Activated CD4-positive, alpha-beta T cell treated with anti-CD3 and anti-CD28 coated beads, Interleukin-2, amount 50 U/mL, for 24 hours (primary cell): ENCODE measurements at places on chromosomes 13 and 19.

GRCh38 chr19:810883-811489, 10.8 kb downstream of the PLPPR3 start:
- no peak for DNase-seq

DNA sequence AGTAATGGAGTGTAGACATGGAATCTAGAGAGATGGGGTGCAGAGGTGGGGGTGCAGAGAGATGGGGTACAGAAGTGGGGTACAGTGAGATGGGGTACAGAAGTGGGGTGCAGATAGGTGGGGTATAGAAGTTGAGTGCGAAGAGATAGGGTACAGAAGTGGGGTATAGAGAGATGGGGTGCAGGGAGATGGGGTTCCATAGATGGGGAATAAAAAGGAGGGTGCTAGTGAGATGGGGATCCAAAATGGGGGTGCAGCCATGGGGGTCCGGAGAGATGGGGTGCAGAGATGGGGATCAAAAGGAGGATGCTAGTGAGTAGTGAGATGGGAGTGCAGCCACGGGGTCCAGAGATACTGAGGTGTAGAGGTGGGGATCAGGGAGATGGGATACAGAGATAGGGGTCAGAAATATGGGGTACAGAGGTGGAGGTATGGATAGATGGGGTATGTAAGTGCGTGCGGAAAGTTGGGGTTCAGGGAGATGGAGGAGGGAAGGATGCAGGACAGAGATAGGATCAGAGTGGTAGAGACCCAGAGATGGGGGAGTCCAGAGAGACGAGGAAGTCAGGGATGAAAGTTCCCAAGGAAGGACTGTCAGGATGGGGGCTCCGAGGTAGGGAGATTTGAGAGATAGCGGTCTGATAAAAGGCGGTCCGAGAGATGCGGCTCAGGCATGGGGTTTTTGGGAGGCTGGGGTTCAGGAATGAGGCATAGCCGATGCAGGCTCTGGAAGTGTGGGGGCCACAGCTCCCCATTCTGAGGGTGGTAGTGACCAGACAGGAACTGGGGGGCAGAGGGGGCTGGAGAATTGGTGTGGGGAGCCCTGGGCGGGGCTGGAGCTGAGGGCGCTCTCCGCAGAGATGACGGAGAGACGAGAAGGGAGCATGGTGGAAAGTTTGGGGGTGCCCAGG, 3.4 kb downstream of the PALM3 start:
- no peak for DNase-seq

DNA sequence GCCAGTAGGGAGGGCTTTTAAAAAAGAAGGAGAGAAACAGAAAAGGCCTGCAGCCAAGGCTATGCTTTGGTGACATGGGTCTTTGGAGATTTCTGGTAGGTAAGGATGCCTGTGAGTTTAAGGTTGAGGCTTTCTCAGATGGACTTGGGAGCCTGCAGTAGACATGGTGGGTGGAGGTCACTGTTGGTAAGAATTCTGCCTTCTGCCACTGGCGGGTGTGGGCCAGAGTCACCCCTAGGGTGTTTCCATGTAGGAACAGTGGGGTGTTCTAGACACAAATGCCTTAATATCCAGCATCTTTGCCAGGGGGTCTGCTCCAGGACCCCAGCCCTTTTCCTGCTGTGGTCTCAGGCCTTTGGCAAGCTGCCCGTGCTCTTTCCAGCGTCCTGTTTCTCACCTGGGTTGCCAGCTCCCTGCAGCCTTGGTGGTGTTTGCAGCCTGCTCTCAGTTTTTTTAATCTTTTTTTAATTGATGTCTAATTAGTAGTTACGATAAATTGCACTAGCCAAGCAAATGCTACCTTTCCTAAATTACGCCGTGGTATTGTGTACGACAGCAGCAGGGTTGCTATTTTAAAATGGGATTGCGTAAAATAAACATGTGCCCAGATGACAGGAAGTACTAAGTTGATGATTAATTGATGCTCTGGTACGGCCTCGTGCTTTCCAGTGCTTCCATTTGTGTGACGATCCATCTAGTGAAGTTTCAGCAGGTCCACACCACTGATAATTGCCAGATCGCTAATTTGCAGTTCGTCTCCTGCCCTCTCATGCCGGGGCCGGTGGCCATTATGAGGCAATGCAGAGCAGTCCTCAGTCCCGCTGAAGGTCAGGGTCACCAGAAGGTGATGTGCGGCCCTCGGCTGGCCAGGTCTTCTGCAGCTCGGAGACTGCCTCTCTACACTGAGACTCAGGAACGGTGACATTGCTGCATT, 35.3 kb upstream of the NPAS1 start:
- no peak for DNase-seq

- DNase-seq, result no peak
These were observed 44.8 kb downstream of the PHF11 start for GRCh38 chr13:49540552-49540951.

- no peak for DNase-seq
These were observed 515.8 kb downstream of the SLITRK6 start for GRCh38 chr13:85283408-85283807.

DNA sequence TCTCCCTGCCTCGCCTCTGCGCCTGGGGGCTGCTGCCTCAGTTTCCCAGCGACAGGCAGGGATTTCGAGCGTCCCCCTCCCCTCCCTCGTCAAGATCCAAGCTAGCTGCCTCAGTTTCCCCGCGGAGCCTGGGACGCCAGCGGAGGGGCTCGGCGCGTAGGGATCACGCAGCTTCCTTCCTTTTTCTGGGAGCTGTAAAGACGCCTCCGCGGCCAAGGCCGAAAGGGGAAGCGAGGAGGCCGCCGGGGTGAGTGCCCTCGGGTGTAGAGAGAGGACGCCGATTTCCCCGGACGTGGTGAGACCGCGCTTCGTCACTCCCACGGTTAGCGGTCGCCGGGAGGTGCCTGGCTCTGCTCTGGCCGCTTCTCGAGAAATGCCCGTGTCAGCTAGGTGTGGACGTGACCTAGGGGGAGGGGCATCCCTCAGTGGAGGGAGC, 722 bp upstream of the ICAM1 start:
- DNase-seq, result peak; percentile 38

DNA sequence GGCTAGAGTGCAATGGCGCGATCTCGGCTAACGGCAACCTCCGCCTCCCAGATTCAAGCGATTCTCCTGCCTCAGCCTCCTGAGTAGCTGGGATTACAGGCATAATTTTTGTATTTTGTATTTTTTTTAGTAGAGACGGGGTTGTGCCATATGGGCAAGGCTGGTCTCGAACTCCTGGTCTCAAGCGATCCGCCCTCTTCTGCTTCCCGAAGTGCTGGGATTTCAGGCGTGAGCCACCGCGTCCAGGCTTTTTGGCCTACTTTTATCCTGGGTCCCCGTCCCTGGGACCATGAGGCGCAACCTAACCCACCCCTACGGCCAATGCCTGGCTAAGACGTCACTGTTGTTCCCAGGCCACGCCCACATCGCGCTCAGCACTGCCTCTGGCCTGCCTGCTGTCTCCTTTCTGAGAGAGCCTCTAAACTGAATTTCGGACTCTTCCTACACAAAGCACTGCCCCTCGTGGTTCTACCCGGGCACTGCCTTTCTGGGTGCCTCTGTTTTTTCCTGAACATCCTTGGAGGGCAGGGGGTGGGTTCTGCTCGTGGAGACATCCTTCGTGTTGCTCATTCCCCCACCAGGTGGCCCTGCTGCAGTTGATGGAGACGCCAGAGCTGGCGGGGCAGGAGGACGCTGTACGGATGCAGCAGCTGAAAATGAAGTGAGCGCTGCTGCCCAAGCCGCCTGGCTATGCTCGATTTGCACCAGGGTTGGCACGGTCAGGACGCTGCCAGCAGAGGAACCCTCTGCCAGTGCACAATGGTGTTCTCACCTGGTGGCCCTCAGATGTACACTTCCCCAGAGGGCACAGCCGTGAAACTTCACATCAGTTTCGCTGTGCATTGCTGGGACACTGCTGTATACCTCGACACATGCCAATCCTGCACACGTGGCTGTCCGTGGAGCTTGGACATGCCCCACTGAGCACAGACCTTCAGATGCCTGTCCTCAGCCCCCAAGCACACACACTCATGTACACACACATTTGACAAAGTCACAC, 2.0 kb downstream of the REX1BD start:
- DNase-seq, result no peak

DNA sequence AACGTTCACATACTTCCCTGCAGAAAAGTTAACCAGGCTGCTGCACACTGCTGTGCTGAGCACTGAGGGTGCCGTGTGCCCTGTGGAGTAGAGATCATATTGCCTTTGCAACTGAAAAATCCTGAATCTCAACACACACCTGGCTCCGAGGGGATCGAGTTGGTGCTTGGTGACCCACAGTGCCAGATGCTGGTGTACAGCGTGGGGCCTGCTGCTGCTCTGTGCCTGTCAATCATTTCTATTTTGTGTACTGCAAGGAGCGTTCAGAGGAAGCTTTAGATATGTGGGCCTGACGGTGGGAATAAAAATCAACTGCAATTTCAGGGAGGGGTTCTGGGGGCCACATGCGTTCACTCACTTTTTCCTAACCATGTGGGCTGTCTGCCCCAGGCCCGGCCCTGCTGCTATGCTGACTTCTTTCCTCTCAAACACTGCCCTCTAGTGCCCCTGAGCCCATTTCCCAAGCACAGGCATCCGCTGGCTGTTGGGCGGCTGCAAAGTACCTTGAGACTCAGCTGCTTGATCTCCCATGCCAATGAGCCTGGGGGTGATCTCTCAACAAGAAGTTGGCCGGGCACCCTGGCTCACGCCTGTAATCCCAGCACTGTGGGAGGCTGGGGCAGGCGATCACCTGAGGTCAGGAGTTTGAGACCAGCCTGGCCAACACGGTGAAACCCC, 9.7 kb upstream of the LENG8 start:
- DNase-seq, result no peak

- DNase-seq, result no peak
These were observed 133.1 kb downstream of the TNFRSF19 start for GRCh38 chr13:23703246-23703860.

DNA sequence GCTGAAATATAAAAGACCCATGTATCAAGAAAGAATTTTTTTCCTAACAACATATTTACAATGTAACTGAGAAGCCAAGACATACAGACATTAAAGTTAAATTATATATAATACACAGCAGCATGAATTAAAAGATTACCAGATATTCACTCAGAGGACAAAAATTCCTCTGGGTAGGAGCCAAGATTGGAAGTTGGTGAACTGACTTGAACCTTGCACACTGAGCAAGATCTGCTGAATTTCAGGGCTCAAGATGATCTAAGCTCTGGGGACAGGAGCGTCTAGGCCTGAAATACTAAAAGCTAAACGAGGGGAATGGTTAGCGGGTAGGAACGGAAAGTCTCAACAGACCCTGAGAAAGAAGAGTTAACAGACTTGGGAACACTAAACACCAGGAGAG, 8.5 kb downstream of the FOXO1 start:
- no peak for DNase-seq
